ENCODE measurements at places on chromosomes 6 and 20. TPM values are rescaled to one million over a fixed set of nuclear protein-coding genes. Genes with fewer than 3 reads are reported as not detected.

SRC gene
- 5.1 TPM for total RNA-seq

MAP7 gene
- total RNA-seq = 3.9 TPM

HUS1B gene
- total RNA-seq = not detected

EEF1A2 gene
- 1,346 TPM for total RNA-seq

RPL7L1 gene
- total RNA-seq = 46.5 TPM

MOG gene
- total RNA-seq = 5.4 TPM
